ENCODE measurements at places on chromosomes 16 and 17.

DNA sequence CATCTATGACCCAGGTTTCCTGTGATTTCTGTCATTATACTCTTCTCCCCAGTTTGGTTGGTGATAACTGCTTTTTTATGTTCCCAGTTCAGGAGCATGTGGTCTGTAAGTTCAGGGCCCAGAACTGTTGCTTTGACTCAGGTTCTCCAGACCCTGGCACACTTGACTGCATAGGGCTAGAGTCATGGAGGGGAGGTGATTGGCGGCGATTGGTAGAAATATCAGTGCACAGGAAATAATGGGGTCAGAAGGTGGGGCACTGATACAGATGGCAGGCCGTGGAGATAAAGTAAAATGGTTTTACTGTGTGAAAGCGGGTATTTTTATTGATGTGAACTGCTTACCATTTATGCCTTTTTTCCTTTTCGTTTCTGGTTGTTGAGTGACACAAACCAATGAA is 28.7 kb downstream of the TAC4 start:
- no peak for DNase-seq

GRCh38 chr16:77386831-77387814 is 47.7 kb downstream of the ADAMTS18 start:
- DNase-seq, result no peak

DNA sequence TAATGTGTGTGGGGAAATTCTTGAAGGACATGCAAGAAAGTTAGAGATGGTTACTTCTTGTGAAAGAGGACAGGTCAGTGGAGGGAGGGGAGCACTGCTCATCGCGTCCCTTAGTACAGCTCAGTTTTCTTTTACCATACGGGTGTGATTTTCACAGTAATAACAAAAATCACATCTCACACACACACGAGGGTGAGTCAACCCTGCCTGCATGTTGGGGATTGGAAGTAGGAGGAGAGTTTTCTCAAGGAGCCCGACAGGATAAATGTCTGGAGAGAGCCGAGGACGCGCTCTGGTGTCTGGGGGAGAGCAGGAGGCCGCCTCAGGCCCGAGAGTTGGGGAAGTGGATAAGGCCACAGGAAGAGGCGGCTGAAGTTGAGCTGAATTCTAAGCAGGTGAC is 16.4 kb downstream of the PLCD3 start:
- no peak for DNase-seq

DNA sequence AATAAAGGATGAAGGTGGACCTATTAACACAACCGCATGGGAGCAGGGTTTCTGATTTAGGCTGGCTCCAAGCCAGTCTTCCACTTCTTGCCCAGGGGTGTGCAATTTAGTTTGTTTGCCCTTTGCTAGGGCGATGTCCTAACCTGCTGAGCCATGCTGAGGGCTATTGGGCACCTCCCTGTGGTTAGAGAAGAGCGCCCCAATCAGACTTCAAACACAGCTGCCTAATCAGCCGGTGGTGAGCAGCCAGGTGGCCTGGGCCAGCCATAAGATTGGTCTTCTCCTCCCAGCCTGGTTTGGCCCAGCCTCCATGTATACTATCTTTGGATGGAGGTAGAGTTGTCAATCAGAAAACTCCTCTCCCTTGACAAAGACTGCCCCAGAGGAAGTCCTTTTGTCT is 15.7 kb downstream of the TMEM94 start:
- no peak for DNase-seq

- no peak for DNase-seq
Observed at GRCh38 chr17:2063261-2064146, 8.6 kb downstream of the HIC1 start.

- no peak for DNase-seq
Observed at GRCh38 chr17:76642994-76643393, 563 bp downstream of the ST6GALNAC1 start.

GRCh38 chr17:57785022-57785421 is 39.9 kb upstream of the CCDC182 start:
- DNase-seq, result no peak

DNA sequence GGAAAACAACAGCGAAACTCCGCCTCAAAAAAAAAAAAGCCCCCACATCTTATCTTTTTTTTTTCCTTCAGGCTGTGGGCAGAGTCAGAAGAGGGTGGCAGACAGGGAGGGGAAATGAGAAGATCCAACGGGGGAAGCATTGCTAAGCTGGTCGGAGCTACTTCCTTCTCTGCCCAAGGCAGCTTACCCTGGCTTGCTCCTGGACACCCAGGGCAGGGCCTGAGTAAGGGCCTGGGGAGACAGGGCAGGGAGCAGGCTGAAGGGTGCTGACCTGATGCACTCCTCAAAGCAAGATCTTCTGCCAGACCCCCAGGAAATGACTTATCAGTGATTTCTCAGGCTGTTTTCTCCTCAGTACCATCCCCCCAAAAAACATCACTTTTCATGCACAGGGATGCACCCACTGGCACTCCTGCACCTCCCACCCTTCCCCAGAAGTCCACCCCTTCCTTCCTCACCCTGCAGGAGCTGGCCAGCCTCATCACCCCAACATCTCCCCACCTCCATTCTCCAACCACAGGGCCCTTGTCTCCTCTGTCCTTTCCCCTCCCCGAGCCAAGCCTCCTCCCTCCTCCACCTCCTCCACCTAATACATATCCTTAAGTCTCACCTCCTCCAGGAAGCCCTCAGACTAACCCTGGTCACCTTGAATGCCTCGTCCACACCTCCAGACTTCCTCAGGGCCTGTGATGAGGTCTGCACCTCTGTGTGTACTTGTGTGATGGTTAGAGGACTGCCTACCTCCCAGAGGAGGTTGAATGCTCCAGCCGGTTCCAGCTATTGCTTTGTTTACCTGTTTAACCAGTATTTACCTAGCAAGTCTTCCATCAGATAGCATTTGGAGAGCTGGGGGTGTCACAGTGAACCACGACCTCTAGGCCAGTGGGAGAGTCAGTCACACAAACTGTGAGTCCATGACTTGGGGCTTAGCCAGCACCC is 1.2 kb upstream of the HBA1 start:
- DNase-seq, result no peak

GRCh38 chr16:31265329-31266245 is 5.8 kb downstream of the ITGAM start:
- peak; percentile 21 for DNase-seq

DNA sequence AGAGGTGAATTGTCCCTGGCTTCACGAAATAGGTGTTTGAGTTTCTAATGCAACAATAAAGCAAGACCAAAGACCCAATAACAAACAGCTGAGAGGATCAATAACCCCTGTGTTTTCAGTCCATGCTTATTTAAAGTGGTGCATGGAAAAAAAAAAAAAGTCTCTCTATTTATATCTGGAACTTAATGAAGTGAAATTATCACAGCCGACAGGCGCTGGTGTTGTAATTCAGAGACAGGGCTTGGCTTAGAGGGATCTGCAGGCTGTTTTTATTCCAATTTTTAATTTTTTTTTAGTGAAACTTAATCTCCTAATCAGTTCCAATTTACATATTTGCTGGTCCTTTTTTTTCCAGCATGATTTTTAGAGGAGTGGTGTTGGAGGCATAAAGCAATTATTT is 858.2 kb upstream of the SOX9 start:
- DNase-seq, result no peak

- DNase-seq, result no peak
Observed at GRCh38 chr17:27541301-27542023, 85.2 kb downstream of the KSR1 start.

DNA sequence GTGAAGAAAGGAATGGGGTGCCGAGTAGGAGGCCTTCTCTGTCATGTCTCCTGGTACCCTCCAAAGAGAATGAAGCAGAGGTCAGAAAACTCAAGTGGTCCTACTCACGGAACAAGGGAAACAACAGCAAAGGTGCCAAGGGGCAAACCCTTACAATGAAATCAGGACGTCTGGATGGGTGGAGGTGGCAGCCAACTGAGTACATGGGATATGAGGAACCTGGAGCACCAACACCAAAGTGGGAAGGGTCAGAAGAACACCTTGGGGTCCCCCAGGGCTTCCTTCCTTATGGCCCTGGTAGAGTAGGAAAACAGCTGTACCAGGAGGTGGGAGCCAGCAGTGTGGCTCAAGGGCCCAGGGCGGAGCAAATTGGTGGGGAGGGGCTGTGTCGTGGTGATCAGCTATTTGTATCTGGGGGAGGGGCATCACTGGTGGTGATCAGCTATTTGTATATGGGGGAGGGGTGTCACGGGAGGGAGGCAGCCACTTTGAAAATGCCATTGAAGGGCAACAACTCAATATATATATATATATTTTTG is 643 bp downstream of the HIGD1B start:
- DNase-seq, result no peak

DNA sequence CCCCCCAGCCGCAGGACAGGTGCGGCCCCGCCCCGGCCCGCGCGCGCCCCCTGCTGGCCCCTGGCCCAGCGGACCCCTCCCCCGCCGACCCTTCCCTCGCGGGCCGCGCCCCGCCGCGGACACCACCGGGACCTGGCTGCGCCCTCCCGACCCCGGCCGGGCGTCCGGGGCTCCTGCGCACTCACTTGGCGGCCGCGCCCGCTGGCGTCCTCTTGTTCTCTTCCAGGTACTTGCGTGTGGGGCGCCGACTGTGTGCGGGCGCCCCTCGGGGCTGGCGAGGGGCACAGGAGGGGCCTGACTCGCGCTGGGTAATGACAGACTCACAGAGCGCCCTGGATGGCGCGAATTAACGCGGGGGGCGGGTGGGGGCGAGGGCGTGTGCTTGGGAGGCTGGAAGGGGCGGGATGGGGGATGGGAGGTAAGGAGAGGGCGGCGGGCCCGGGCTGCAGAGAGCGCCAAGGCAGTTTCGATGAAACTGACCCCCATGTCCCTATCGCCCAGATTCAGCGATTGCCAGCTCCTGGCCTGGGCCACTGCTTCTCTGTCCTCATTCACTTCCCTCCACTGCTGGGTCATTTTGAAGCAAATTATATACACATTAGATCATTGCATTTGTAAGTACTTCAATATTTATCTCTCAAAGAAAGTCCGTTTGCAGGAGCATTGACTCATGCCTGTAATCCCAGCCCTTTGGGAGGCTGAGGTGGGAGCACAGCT is 445 bp upstream of the DBNDD1 start:
- peak; percentile 26 for DNase-seq

GRCh38 chr16:4882000-4882632 is 34.8 kb downstream of the UBN1 start:
- no peak for DNase-seq

- no peak for DNase-seq
Observed at GRCh38 chr16:81478876-81479511, 34.4 kb downstream of the CMIP start.

DNA sequence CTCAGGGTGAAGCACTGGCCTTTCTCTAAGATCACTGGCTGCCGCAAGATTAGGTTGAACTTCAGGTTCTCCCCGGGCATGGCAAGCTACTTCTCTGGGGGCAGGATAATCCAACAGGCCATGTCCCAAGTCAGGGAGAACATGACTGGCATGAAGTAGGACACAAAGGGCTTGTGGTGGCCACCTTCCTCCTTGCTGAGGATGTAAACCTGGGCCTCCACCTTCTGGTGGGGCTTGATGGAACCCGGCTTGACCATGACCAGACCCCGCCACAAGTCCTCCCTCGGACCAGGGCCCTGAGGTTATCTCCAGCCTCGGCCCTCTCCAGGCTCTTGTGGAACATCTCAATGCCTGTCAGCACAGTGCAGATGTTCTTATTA is 211.1 kb upstream of the WSB1 start:
- DNase-seq, result no peak

DNA sequence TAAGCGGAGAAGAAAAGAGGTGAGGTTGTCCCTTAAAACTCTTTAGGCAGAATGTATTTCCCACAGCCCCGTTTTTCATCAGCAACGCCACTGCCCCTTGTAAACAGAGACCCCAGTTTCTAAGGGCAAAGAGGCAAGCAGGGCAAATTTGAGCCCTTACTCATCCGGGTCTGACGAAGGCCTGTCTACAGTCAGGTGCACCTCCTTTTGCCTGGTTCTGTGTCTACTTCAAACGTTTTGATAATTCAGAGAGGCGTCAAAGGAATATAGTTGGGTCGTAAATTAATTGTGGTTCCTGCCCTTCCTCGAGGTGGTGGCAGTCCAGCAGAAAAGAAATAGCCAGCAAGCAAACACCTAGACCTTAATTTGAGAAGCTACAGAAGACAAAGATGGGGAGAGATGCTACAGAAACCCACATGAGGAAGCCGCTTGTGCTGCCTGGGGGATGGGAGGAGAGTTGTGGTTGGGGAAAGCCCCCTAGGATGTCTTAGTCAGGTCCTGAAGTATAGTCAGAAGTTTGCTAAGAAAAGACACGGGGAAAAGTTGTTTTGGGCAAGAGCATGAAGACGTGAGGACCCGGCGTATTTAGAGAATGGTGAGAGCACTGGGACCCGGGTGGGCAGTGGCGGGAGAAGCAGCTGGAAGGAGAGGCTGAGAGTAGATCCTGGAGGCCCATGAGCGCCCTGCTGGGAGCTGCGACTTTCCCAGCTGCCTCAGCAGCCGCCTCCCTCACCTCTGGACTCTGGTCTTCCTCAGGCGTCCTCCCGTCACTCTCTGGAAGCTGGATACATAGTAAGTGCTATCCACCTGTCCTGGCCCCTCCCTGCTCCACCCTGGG is 2.4 kb downstream of the FBRS start:
- DNase-seq, result peak; percentile 79

GRCh38 chr16:75203096-75203495 is 3.9 kb downstream of the CTRB2 start:
- no peak for DNase-seq

DNA sequence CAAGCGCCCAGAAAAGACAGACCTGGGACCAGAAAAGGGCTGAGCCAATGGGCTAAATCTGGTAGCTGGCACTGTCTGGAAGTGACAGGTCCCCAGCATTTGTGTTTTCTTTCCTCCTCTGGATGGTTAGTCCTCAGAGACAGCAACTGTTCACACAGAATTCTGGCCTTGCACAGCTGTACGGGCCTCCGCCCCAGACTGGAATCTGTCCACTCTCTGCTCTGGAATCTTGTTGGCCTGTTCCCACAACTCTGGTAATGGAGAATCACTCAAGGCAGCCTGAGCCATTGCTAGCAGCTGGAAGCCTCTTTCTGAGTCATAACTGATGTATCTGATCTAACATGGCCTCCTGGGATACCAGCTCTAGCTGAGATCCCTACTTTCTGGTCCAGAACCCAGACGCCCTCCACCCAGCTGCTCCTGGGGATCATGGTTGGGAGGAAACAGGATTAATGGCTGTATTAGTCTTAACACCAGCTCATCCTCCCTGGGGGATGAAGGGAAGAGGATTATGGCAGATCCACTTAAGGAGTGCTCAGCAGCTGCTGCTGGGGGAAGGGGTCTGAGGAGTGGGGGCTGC is 9.1 kb downstream of the ZNF668 start:
- DNase-seq, result no peak

DNA sequence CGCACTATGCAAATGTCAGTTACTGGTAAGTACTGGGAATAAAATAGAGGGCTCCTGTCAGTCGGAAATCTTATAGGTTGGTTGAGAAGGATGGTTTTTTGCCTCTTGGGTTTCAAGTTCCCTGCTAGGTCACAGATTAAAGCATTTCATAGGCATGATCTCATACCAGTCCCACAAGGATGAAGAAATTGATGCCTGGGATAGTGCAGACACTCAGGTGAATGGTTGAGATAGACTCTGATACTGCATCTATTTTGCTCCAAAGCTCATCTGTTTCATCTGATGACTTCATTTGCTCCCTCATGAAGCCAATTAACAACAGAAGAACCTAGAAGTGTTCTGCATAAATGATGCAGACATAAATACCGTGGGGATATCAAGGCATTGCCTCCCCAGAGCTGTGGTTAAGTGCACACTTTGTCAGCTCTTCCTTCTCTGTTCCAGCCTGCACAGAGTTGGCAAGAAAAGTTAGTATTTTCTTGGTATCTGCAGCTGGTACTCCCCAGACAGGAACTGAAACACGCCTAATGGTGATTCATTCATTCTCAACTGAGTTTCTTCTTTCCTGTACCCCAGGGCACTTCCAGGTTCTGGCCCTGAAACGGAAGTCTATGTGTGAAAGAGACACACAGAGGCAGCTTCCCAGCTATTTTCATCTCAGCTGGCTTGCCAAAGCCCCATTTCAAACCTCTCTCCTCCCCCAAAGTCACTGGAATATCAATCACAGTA is 418.3 kb upstream of the SALL1 start:
- no peak for DNase-seq

Measured in activated CD4-positive, alpha-beta T cell treated with anti-CD3 and anti-CD28 coated beads, Interleukin-2, amount 10 ng/mL, durations not matched to agents 7 days and 5 days (primary cell).